ENCODE measurements at places on chromosomes 11 and 22.

DNA sequence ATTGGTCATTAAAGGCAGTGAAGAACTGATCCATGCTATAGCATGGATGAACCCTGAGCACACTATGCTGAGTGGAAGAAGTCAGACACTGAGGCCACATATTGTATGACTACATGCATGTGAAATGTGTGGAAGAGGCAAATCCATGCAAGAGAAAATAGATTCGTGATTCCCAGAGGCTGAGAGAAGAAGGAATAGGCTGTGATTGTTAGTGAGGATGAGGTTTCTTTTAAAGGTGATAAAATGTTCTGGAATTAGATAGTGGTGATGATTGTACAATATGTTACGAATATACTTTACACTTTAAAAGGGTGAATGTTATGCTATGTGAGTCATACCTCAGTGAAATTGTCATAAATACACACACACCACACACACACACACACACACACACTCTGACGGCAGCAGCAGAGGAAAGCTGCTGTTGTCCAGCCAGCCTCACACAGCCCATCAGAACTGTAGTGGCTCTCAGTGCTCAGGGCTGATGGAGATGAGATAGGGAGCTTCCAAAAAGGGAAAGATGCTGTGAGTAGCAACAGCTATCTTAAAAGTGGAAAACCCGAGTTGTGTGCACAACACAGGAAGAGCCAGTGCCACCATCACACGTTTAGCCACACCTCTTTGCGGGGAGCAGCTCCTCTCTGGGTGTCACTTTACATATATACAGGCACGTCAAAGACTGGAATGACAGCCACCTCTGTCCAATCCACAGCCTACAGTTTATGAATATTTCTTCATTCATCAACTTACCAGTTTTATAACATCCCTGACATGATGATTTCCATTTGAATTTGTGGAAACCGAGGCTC lies 153.0 kb downstream of the SPATA19 start:
- DNase-seq, result no peak

DNA sequence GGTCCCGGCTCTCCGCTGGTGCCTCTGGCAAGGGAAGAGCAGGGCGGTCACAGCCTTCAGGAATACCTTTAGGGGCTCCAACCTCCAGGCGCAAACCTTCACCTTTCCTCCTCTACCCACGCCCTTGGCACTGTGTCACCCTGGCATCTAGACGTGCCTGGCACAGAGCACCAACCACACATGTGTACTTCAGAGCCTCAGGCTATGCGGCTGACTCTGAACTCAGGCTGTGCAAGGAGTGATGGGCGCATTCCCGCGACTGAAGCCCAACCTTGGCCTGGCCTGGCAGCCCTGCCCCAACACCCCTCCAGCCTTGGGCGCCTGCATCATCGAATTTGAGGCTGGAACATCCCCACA lies 11.4 kb downstream of the SCARF2 start:
- no peak for DNase-seq

DNA sequence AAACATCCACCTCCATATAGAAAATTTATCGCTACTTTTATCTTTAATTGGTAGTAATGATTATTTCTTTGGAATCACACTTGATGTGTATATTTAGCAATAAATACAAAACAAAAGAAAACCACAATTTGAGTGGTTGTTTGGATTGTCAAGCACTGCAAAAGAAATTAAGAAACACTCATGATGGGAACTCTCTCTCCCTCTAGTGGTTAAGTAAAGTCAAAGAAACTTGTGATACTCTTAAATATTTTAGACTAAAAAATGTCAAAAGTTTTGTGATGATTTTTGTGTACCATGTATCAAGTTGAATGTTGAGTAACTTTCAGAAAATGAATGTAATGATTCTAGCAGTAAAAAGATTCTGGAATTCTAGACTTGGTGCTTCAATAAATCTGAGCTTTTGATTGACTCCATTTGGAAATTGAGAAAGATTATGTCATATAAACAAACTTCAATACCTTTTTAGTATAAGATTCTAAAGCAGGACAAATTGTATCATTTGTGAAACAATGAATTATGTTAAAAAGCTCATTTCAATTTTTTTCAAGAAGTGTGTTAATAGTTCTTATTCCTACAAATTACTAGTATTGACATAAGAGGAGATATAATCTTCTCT lies 20.8 kb downstream of the MUC15 start:
- no peak for DNase-seq

DNA sequence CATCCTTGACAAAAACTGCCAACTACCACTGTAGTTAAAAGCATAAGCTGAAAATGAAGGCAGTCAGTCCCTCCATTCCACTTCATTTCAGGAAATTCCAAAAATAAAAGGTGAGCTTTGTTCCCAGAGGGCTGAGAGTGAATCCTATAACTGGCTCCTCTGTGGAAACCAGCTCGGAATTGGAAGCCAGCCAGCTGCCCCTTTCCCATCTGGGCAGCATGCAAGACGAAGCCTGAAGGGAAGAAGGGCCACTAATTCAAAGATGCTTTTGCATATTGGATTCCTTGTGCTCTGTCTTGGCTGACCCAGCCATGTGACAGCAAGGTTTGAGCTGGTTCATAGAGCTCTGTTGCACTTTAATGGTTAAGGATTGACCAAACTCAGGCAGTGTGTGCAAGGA lies 83.4 kb downstream of the ALX4 start:
- no peak for DNase-seq

GRCh38 chr11:3186166-3186953 lies 21.2 kb upstream of the OSBPL5 start:
- no peak for DNase-seq

DNA sequence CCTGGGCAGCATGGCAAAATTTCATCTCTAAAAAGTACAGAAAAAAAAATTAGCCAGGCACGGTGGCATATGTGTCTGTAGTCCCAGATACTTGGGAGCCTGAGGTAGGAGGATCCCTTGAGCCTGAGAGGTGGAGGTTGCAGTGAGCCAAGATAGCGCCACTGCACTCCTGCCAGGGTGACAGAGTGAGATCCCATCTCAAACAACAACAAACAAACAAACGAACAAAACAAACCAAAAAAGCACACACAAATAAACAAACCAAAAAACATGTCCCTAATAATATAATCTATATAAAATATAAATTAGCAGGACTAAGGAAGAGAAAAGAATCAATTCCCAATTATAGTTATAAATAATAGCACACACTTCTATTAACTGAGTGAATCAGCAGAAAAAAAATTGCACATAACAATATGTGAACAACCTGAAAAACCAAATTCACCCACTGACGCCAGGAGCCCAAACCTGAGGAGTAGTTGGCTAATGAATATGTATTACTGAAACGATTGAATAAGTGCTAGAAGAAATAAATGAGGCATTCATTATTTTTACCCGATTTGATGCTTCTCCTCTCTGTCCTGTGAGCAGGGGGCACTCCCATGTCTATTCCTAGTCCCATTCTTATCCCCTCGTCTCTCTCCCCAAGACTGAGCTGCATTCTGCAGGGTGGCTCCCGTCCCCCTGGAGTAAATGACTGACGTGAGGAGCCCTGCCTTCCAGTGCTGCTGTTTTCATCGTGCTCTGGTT lies 108.2 kb upstream of the TOP3B start:
- DNase-seq, result no peak

- no peak for DNase-seq
These were observed 163.7 kb upstream of the ZBED5 start for GRCh38 chr11:11021563-11021962.

DNA sequence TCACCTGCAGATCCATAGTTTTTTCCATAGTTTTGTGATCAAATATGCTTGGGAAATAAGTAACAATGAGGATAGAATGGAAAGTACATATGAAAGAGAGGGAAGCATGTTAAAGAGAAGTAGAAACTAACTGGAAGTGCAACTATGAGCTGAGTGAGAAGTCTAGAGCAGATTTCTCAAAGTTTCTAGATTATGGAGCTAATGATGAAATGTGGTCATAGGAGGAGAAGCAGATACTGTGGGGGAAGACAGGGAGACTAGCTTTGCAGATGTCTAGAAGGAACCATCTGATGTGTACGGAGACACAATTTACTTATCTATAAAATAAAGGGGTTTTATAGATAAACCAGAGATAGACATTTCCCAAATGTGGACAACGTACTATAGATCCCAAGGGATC lies 37.1 kb downstream of the RELT start:
- no peak for DNase-seq

DNA sequence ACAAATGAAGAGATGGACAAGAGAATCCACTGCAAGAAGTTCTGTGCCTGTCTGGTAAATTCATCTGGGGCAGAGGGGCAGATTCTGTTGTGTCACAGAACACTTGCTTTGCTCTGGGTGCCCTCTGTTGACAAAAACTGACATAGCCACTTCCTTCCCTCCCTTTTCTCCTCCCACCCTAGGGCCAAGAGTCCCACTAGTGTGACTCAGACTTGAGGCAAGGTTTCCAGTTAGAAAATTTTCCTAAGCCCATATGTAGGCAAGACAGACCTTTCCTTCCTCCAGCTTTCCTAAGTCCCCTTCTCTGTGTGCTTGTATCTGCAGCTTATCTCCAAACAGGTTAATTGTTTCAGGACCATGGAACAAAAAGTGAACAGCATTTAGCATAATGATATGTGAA lies 106.8 kb downstream of the RBFOX2 start:
- DNase-seq, result peak; percentile 48

- no peak for DNase-seq
These were observed 116.9 kb downstream of the BRD1 start for GRCh38 chr22:49710746-49711145.

- DNase-seq, result no peak
These were observed 82.7 kb upstream of the HORMAD2 start for GRCh38 chr22:29997516-29997915.

DNA sequence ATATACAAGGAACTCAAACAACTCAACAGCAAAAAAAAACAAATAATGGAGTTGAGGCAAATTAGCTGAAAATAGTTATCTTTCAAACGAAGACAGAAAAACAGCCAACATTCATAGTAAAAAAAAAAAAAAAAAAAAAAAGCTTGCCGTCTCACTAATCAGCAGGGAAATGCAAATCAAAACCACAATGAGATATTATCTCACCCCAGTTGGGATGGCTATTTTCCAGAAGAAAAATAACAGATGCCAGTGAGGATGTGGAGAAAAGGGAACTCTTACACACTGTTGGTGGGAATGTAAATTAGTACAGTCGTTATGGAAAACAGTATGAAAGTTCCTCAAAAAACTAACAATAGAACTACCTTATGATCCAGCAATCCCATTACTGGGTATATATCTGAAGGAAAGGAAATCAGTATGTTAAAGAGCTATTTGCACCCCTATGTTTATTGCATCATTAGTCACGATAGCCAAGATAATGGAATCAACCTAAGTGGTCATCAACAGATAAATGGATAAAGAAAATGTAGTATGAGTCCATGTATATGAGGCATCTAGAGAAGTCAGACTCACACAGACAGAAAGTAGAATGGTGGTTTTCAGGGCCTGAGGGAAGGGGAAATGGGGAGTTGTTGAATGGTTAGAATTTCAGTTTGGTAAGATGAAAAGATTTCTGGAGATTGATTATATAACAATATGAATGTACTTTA lies 56.0 kb downstream of the USP35 start:
- DNase-seq, result no peak

GRCh38 chr11:2824851-2825250 lies 60.7 kb downstream of the CDKN1C start:
- DNase-seq, result no peak

GRCh38 chr11:44243086-44243485 lies 66.9 kb downstream of the ALX4 start:
- DNase-seq, result no peak

GRCh38 chr11:119680541-119681360 lies 48.2 kb downstream of the NECTIN1 start:
- no peak for DNase-seq

DNA sequence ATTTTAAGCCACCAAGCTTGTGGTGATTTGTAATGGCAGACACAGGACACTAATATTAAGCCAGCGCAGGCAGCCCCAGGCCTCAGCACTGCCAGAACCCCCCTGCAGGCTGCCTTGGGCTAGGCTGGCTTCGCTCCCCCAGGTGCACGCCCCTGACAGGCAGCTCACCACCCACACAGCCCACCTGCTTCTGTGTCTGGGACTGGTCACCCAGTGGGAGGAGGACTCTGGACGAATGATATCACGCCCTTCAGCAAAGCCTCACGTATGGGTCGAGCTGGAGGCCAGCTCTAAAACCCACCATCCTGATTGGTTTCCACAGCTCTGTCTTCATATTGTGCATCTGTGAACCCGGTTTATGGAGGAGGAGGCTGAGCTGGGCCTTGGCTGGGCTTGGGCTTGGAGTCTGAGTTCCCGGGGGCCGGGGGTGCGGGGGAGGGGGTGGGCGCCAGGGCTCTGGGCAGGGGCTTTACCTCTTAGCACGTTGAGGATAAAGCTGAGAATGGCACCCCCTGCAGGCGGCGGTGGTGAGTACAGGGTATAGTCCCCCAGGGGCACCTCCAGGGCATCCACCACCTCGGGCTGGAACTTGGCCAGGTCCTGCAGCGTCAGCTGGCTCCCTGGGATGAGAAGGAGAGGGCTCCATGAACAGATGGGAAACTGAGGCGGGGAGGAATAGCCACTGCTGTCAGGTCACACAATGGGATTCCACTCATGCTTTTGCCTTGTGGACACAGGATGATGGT lies 13.8 kb downstream of the GGT5 start:
- peak; percentile 90 for DNase-seq

GRCh38 chr11:73401924-73402833 lies 26.0 kb downstream of the RELT start:
- DNase-seq, result no peak

DNA sequence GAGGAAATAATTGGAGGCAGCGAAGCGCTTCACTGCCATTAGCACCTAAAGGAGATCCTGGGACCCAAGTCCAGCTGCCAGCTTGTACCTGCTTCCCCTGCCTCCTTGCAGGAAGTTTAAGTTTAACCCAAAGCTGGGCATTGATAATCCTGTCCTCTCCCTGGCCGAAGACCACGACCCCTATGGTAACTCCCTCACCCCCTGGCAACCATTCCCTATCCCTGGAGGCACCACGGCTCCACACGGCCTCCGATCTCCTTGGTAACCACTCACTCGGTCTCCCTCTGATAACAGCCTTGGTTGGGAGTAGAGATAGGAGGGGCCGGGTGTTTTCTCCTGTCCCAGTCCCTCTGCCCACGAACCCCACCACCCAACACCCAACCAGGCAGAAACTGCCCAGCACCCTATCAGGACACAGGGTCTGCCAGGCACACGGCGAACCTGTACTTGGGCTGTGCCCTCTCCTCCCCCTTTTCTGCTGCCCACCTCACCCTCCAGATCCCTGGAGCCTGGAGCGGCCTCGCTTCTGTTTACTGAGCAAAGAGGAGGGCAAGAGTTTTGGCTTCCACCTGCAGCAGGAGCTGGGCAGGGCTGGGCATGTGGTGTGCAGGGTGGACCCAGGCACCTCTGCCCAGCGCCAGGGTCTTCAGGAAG lies 833 bp downstream of the NHERF4 start:
- DNase-seq, result no peak

All from stimulated activated CD8-positive, alpha-beta memory T cell treated with anti-CD3 and anti-CD28 coated beads, Interleukin-4, amount 100 ng/mL, for 48 hours (primary cell).